Hematopoietic multipotent progenitor cell treated with erythropoietin and hydrocortisone succinate and interleukin-3 and kit ligand, for 6 days (in vitro differentiated cells): ENCODE measurements at places on chromosomes 5 and 9.

GRCh38 chr5:10140195-10140973 is 109.3 kb downstream of the ATPSCKMT start:
- peak; percentile 19 for DNase-seq

DNA sequence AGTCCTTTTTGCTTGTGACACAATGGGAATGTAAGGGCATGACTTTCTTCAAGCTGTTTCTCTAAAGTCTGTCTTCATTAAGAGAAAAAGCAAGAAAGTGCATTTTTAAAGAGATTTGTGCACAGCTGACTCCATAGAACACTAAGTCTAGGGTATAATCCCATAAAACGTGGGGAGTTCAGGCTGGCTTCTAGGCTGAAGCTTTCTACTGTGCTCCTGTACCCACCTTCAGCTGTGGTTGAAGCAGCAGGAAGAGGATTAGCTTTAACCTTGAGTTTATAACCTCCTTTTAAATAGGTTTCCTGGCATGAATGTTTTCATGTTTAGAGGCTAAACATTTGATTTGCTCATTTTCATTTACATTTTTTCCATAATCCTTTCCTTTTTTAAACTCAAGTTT is 126.4 kb downstream of the HACD4 start:
- no peak for DNase-seq

GRCh38 chr5:172527559-172527958 is 73.2 kb upstream of the SH3PXD2B start:
- no peak for DNase-seq

DNA sequence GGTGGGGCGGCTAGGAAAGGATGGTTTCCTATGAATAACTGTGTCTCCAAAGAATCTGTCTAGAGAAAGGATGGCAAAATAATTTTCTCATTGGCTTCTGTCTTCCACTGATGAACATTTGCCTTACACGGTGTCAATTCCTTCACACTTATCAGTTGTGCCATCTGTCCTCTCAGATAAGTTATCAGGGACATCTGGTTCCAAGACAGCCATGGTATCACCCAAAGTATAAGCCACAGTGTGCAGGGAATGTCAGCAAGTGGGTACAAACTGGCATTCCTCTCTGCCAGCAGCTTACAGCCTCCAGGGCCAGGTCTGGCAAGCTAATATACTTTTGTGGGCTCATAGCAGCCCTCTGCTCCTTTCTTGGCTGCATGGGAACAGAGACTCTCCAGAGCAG is 1092.0 kb downstream of the EFNA5 start:
- DNase-seq = no peak

- peak; percentile 58 for DNase-seq
Measured at GRCh38 chr5:131436081-131436480, 172.2 kb downstream of the CDC42SE2 start.

DNA sequence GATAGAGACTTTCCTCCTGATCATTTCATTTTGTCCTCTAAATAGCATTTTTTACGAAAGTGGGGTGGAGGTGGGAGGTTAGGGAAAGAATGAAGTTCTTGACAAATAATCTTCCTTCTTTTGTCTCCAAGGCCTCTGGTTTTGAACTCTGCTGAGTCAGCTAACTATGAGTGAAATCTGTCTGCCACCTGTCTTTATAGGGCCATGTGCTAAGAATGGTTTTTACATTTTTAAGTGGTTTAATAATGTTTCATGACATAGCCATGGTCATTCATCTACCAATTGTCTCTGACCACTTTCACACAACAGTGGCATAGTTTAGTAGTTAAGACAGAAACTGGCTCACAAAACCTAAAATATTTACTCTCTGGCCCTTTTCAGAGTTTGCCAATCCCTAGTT is 7.6 kb downstream of the MAN2A1 start:
- peak; percentile 38 for DNase-seq

GRCh38 chr5:141701360-141702119 is 19.5 kb upstream of the ARAP3 start:
- no peak for DNase-seq

DNA sequence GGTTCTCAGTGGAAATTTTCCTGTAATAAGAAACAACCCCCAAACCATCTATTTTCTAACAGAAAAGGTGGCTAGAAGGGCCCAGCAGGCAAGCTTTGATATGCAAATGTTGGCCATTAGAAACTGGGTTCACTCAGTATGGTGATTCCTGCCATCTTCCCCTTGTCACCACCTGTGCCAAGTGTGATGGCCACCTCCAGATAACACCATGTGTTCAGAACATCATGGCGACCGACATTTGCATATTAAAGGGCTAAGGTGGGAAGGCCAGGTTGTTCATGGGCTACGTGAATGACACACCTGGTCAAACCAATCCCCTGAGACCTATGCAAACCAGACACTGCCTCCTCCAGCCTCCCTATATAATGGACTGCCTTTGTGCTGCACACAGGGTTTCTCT is 20.4 kb downstream of the FOXE1 start:
- no peak for DNase-seq

GRCh38 chr5:69271376-69271775 is 36.7 kb downstream of the CDK7 start:
- DNase-seq = peak; percentile 63

GRCh38 chr9:113585085-113585442 is 121.5 kb downstream of the RGS3 start:
- no peak for DNase-seq

- DNase-seq = no peak
Measured at GRCh38 chr9:38668791-38669466, 48.5 kb upstream of the ANKRD18A start.

GRCh38 chr9:16202914-16203728 is 650.3 kb downstream of the CCDC171 start:
- DNase-seq = no peak

DNA sequence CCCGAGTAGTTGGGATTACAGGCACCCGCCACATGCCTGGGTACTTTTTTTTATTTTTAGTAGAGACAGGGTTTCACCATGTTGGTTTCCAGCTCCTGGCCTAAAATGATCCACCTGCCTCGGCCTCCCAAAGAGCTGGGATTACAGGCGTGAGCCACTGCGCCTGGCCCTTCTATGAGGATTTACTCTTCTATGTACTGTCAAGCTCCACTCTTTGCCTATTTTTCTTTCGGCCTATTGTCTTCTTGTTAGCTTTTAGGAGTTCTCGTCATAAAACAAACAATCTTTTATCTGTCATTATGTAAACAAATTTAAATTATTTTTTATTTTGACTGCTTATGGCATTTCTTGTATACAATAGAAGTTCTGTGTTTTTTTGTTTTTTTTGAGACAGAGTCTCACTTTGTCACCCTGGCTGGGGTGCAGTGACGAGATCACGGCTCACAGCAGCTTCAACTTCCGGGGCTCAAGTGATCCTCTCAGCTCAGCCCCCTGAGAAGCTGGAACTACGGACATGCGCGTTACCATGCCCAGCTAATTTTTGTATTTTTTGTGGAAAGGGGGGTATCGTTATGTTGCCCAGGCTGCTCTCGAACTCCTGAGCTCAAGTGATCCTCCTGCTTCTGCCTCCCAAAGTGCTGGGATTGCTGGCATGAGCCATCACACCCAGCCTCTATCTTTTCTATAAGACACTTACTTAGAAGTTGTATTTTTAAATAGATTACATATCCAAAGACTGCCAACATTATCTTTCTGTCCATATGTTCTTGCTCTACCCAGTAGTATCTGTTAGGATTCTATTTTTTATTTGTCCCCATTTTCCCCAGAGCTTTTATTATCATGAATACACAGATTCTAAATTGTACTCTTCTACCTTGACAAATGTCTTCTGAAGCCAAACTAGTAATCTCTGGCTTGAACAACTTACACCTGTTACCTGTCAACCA is 29.2 kb downstream of the CSNK1A1 start:
- DNase-seq = peak; percentile 63

DNA sequence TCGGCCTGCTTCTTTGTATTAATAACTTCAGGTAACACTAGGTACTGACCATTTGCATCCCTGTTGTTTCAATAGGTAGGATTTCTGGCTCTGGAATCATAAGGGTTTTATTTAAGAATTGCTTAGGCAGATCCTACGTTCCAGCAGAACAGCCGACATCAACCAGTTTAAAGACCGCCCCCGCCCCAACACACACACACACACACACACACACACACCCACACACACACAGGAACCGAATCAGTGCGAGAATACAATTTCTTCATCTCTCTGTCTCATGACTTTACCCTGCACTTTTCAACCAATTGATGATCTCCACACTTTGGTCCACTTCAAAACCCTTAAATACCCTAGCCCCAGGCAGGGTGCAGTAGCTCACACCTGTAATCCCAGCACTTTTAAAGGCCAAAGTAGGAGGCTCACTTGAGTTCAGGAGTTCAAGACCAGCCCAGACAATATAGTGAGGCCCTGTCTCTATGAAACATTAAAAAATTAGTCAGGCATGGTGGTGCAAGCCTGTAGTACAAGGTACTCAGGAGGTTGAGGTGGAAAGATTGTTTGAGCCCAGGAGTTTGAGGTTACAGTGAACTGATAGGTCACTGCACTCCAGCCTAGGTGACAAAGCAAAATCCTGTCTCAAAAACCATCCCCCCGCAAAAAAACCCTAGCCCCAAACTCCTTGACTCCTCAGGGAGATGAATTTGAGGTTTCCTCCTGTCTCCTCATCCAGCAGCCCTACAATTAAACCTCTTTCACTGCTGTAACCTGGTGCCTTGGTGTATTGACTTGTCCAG is 2.7 kb upstream of the MTMR12 start:
- DNase-seq = no peak

GRCh38 chr9:100088202-100088601 is 10.6 kb downstream of the ERP44 start:
- no peak for DNase-seq
